Stimulated activated CD4-positive, alpha-beta T cell treated with anti-CD3 and anti-CD28 coated beads, Interleukin-12 subunit alpha, Interleukin-12 subunit beta, amount 100 ng/mL, for 24 hours (primary cell): ENCODE measurements at places on chromosomes 16 and 17.

- peak; percentile 34 for DNase-seq
Observed at GRCh38 chr17:46979147-46979863, at the start of gene RPRML. TSS of gene RPRML (minus strand) at chr17:46979253. CDS start at chr17:46979007, 246 bp downstream.

DNA sequence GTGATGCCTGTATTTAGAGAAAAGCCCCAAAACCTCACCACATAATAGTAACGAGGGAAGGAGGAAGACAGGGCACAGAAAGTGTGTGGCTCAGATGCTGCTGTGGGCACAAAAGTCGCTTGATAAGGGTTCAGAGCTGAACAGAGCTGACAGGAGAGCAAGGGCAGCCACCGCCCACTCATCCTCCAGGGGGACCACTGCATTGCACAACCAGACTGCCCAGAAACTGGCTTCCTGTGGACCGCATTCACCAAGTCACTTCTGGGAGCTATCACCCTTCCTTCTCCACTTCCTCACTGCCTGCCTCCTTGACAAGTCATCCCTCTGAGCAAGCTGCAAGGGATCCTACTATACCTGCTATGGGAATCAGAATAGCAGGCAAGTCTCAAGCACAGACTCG lies 512.4 kb upstream of the CDH11 start:
- DNase-seq: no peak

DNA sequence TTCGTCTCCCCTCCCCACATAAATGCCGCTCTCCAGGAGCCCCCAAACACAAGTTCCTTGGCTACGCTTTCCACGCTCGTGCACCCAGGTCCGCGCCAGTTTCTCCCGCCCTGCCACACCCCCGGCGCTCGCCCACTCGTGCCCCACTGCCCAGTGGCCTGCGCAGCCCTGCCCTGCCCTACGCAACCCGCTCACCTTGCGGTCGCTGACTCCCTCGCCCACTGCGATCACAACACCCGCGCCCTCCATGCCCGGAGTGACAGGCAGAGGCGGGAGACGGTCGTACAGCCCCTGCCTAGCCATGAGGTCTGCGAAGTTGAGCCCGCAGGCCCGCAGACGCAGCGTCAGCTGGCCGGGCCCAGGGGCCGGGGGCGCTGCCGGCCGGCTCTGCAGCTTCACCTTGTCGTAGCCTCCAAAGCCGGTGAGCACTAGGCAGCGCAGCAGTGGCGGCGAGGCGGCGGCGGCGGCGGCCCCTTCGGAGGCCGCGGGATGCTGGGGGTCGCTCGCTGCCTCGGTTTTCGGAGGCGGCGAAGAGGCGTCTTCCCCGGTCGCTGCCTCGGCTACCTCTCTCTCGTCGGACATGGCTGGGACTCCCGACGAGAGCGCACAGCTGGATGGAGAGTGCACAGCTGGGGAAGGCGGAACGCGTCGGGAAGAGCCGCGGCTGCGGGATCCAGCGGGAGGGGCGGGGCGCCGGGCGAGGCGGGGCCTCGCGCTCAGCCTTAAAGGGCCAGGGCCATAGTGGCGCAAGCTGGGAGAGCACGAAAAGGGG lies at the start of gene VAT1:
TSS of gene VAT1 (minus strand) at position 645 of the 772 bp plus-strand sequence. CDS start at position 582, 63 bp downstream.
- DNase-seq: peak; percentile 63

DNA sequence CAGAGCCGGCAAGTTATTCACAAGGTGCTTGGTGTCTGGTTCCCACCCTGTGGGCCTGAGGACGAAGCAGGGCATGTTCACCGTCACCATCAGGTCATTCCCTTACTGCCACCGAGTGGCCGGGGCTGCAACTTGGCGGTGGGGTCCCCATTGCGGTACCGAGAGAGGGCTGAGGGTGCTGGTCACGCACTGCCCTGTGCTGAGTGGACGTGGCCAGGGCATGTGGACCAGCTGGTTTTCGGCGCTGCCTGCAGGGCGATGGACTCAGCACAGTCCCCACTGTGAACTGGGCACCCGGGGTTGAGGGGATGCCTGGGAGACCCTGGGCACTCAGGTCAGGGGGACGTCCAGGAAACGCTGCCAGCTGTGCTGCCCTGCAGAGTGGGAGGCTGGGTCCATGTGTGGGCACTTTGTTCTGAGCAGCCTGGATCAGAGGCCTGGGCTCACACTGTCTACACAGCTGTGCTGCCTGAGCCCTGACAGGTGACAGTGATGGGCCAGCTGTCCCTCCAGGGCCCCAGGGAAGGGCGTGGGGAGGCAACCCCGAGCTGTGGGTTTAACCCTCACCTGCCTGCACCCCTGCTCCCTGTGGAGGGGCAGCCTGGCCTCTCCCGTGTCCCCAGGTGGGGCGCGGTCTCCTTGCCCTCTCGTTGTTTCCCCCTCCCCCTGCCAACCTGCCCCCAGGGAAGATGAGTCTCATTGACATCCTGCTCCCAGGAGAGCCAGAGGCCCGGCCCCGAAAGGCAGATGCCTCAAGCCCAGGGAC lies 39.3 kb upstream of the GNG13 start:
- DNase-seq: no peak

DNA sequence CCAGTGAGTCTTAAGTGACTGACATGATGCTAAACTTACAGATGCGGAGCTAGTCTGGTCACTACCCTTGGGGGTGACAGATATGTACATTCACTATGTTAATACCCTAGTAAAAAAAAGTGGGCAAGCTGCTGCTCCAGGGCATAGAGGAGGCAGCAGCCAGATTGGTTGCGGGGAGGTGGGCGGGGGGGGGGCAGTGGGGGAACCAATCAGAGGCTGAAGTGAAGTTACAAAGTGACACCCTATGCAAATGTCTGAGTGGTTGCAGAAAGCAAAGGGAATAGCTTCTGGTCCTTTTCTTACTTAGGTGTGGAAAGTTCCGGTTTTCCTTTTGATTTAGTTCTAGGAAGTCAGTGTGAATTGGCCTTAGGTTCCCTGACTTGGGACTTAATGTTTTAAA lies 12.1 kb downstream of the NDEL1 start:
- DNase-seq: no peak

GRCh38 chr16:49605536-49606254 lies 232.1 kb downstream of the C16orf78 start:
- DNase-seq: no peak

- DNase-seq: no peak
Observed at GRCh38 chr16:50300942-50301625, 34.7 kb downstream of the ADCY7 start.

DNA sequence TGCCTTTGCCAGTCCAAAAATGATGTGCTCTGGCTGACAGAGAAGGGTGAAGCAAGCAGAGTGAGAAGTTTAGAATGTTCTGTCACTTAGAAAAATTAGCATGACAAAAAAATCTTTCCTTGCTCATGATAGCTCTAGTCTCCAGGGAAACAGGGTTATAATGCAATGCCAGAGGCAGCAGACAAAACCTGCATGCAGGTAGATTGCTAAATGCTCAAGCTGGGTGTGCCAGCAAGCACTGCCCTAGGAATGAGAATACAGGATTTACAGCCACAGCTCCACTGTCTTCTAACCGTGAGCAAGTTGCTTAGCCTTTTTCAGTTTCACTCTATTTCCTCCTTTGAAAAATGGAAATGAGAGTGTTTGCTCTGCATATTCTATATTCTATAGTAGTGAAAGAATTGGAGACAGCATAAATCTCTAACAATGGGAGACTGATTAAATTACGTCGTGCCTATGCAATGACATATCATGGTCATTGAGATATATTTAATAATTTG lies 516.6 kb upstream of the C16orf82 start:
- no peak for DNase-seq

GRCh38 chr17:63333869-63334268 lies 112.2 kb downstream of the CYB561 start:
- DNase-seq: no peak

DNA sequence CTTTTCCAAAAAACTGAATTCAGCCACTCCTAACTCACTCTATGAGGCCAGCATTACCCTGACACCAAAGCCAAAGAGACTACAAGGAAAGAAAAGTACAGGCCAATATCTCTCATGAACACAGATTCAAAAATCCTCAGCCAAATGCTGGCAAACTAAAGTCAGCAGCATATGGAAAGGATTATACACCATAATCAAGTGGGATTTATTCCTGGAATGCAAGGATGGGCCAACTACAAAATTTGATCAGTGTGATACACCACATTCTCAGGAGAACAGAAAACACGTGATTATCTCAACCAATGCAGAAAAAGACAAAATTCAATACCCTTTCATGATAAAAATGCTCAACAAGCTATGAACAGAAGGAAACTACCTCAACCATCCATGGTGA lies 7.7 kb upstream of the AATK start:
- no peak for DNase-seq

DNA sequence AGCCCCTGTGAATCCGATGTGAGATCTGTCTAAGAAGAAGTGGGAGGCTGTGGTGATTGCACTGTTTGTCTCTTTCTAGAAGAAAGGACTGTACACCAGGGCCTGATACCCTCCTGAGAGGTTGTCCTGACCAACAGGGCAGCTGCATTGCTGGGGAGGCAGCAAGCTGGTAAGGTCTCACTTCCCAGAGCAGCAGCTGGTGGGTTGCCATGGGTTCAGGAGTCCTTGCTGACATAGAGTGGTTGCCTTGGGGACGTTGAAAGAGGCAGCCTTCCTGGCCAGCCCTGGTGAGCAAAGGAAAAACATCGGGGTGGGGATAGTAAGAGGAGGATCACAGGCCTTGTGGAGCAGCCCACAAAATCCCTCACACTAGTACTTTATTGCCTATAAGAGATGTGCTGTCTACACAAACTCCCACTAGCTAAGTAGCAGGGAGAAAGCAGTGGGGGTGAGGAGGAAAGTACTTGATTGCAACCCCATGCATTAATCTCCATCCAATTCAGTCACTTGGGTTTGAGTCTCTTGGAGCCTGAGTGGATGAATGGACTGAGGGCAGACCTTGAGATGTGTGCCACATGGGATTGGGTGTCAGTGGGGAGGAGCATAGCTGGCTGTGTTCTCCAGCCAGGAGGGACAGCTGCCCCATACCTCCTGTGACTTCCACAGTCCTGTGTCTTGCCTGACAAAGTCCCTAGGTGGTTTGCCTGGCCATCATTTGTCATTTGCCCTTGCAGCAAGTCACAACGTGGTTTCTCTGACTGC lies 143.8 kb upstream of the RPL38 start:
- no peak for DNase-seq

DNA sequence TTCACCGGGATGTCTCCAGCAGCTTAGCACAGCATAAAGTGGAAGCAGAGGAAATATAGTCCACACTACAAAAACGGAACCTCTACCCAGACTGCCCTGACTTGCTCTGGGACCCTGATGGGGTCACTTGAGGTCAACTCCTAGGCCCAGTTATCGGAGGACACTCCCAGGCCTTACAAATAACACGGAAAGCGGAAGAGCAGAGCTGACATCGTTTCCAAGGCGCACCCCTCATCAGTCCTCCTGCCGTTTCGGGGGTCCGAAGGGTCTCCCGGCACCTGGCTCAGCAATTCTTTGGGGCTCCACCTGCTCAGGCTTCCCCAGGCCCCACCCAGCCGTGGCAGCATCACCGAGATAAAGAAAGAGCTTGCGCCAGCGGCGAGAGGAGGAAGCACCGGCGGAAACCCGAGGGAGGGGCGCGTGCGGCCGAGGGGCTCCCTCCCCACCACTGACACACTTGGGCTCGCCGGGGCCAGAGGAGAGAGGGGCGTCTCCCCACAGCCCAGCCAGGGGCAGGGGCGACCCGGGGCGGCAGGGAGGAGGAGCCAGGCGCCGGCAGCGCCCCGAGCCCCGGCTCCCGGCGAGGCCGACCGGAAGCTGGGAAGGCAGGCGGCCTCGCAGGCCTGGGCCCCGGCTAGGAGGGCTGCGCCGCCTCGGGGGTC lies 727 bp downstream of the CORO7 start:
- DNase-seq: no peak

DNA sequence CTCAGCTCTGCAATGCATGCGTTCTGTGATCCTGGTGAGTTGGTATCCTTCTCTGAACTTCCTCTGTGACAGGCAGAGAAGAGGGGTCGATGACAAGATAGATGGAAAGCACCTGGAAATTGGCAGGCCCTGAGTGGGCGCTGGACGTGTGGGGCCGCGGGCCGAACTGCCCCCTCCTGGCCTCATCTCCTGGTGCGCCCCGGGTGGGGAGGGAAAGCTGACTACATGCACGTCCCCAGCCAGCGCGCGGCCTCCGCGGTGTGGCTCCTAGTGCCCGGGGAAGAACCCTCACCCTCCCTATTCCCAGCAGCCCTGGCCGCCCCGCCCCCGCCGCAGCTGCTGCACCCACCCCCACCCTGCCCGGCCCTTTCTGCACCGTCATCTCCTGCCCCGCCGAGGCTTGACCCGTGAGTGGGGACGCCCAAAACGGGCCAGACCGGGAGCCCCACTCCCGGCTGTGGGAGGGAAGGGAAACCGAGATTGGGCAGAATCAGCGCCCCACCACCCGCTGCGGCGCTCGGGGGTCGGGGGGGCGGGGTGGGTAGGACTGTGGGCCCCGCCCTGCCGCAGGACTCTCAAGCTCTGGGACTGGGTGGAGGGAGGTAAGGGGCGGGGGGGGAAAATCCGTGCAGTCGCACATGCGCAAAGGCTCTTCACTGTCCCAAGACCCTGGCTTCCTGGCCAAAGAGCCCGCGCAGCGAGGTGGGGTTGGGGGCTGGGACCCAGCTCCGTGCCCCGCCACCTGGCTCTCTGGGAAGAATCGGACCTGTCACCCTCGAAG lies at the start of gene NOL3:
TSS of gene NOL3 (plus strand) at position 371 of the 781 bp plus-strand sequence.
- no peak for DNase-seq

DNA sequence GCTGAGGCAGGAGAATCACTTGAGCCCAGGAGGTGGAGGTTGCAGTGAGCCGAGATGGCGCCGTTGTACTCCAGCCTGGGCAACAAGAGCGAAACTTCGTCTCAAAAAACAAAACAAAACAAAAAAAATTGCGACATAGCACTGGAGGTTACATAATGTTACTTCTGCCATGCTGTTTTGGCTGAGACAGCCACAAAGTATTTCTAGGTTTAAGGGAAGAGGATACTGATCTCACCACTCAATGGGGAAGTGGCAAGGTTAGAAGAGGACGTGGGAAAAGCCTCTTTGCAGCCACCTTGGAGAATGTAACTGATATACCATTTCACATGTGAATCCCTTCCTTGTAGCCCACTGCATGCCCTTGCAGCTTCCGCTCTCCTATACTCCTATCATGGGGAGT lies 131.2 kb upstream of the NLRP1 start:
- no peak for DNase-seq

- no peak for DNase-seq
Observed at GRCh38 chr17:44324092-44324570, 492 bp downstream of the SLC25A39 start.

DNA sequence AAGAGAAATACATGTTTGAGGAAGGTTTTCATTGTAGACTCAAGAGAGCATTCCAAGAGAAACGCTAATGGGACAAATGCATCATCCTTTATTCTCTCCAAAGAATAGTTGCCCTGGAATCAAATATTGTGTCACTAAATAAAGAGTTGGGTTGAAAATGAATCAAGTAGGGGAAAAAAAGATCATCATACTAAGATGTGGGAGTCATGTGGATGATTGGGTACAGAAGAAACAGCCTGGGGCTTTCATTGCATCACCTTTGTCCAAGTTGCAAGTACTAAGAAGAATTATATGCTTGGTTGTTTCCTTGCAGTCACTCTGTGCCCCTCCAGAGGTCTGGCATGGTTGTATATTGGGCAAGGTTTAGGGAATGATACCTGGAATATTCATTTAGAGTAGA lies 658.9 kb downstream of the TOX3 start:
- DNase-seq: no peak

- DNase-seq: no peak
Observed at GRCh38 chr17:10224582-10225195, 26.3 kb upstream of the GAS7 start.

GRCh38 chr17:38879878-38880665 lies 10.2 kb downstream of the LASP1 start:
- DNase-seq: no peak

GRCh38 chr16:85192238-85193114 lies 80.2 kb upstream of the CIBAR2 start:
- no peak for DNase-seq

GRCh38 chr16:46972429-46973206 lies 856 bp downstream of the DNAJA2 start:
- DNase-seq: no peak

GRCh38 chr16:10162981-10163380 lies 19.2 kb downstream of the GRIN2A start:
- DNase-seq: no peak
